Activated CD8-positive, alpha-beta T cell treated with anti-CD3 and anti-CD28 coated beads for 36 hours (primary cell): ENCODE measurements at places on chromosomes 1 and 21. TPM values are rescaled to one million over a fixed set of nuclear protein-coding genes. Genes with fewer than 3 reads are reported as not detected.
A peak's percentile ranks its signal among the peaks of the same experiment; 100 is the strongest.

DNA sequence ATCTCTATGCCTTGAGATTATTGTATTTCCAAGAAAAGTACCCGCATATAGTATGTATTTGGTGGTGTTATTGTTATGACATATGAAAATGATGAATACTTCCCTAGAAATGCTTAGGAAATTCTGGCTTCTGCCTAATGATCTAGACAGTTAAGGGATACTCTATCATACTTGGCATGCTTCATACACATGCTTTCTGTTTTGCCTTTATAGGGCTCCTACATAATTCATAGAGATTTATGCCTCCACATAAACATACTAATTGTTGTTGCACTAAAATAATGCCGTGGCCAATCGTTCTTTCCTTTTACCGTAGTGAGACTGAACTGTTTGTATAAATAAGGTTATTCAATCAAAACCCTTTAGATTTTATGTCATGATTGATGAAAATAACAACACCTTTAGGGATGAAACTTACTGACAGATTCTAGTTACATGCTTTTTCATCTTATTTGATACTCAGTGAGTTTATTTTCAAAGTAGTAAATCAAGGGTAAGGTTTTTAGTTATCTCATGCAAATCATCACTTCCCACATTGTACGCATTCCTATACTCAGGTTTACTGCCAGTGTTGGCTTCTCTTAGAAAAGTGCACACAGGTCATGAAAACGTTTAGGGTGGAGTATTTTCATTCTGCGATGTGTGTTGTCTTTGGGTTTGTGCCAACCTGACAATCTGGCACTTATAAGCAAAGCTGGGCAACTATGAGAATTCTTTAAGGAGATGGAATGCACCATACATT is 40.5 kb upstream of the SCYL3 start:
- no peak overlapping the region for H3K27ac ChIP-seq
- no peaks in the 10 kb centered on the region for H3K36me3 ChIP-seq
- DNase-seq = no peak
- no peak overlapping the region for H3K4me3 ChIP-seq
- H3K4me1 ChIP-seq = peaks cover 2% of the 10 kb centered on the region

DNA sequence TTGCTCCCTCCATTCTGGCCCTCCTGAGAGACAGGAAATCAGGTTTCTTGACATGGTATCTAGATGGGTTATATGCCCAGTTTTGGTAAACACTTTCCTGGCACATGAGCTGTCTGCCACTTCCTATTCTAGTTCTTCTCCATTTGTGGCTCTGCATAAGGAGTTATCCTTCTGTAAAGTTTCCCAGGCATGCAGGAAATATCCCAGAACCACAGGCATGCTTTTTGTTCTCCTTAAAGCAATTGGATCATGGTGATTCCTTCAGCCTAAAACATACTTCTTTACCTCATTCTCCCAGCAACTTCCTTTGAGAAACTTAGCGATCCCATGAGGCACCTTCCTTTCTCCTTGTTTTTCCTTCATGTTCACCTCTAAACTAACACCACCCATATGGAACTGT is 199.8 kb downstream of the CRB1 start:
- peaks cover 2% of the 10 kb centered on the region for H3K27me3 ChIP-seq
- H3K4me1 ChIP-seq = no peaks in the 10 kb centered on the region
- H3K4me3 ChIP-seq = no peak overlapping the region
- H3K27ac ChIP-seq = no peak overlapping the region
- no peak for DNase-seq

Gene ACOT11
- total RNA-seq = 1.1 TPM

DNA sequence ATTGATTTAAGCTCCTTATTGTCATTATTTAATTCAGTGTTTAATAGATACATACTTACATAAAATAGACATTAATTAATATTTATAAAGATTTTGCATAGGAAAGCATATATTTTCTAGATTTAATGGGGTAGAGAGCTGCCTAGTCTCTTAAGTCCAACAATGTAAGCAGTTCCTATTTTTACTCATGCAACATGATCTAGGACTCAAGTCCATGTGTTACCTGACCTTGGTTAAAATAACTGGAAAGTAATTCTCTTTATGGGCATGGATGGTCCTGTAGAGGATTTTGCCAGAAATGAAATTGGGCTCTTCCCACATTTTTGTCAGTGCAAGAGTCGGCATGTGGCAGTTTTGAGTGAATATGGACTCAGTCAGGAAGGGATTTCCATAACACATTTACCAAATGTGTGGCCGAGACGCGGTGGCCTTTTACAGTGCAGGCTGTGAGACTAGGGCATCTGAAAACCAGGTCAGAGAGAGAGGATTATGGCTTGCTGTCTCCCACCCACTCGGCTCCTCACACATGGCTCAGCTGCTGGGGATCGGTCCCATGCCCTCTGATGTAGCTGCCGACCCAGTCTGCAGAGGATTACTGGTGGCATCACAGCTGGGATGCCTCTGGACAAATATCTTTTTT is 6.2 kb upstream of the KIF1B start:
- H3K27ac ChIP-seq = no peak overlapping the region
- no peak overlapping the region for H3K4me3 ChIP-seq
- H3K27me3 ChIP-seq = peaks cover 4% of the 10 kb centered on the region
- H3K4me1 ChIP-seq = peaks cover under 1% of the 10 kb centered on the region
- no peak for DNase-seq

- no peaks in the 10 kb centered on the region for H3K27me3 ChIP-seq
- no peak for DNase-seq
- H3K27ac ChIP-seq = no peak overlapping the region
- no peaks in the 10 kb centered on the region for H3K36me3 ChIP-seq
Observed at GRCh38 chr1:41813755-41814745, 104.7 kb downstream of the HIVEP3 start.

- peaks cover 2% of the 10 kb centered on the region for H3K36me3 ChIP-seq
- DNase-seq = no peak
- H3K27me3 ChIP-seq = no peaks in the 10 kb centered on the region
- H3K4me3 ChIP-seq = peak overlapping the region; percentile 85
- H3K27ac ChIP-seq = peak overlapping the region; percentile 59
Observed at GRCh38 chr1:84078842-84079202, 65.2 kb upstream of the PRKACB start.

Gene IFNLR1
- total RNA-seq = 6.4 TPM

GRCh38 chr1:112554411-112554810 is 45.6 kb downstream of the WNT2B start:
- H3K36me3 ChIP-seq = no peaks in the 10 kb centered on the region
- DNase-seq = no peak
- no peak overlapping the region for H3K4me3 ChIP-seq
- no peaks in the 10 kb centered on the region for H3K27me3 ChIP-seq

Gene LCE1B
- not detected for total RNA-seq

DNA sequence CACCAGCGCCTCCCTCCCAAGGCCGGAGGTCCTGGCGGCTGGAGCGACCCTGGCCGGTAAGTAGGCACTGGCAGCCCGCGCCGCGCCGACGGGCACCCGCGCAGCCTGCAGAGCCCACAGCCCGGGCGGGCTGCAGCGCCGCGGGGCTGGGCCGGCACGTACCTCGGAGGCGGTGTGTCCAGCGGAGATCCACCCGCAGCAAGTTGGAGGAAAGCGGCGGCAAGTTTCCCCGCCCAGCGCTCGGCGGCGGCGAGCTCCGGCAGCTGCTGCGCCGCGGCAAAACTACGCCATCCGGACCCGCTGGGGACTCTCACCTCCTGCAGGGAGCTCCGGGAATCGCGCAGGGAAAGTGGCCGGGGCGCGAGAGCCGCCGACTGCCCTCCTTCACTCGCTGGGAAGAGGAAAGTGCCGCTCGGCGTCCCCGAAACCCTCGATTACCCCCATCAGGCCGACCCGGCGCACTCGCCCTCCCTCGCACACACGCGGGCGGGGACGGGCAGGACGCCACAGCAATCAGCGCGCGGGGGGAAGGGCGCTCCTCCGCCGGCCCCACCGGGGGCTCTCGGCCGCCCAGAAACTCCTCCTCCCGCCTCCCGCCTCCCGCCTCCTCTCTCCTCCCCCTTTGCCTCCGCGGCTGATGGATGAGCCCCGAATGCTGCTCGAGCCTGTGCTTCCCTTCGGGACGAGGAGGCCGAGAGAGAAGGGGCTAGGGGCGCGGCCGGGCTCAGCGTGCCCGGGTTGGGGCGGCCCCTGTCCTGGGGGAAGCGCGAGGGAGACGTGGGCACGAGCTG is at the start of gene TGFBR3:
TSS of gene TGFBR3 (minus strand) at position 436 of the 791 bp plus-strand sequence. CDS start 24,620 bp downstream, outside the sequence.
- peak; percentile 76 for DNase-seq
- H3K4me1 ChIP-seq = peaks cover 45% of the 10 kb centered on the region
- peak within 1 kb of the TSS; percentile 89 for H3K4me3 ChIP-seq
- peak within 1 kb of the TSS; percentile 74 for H3K27ac ChIP-seq
- H3K36me3 ChIP-seq = no peaks in the 10 kb centered on the region

DNA sequence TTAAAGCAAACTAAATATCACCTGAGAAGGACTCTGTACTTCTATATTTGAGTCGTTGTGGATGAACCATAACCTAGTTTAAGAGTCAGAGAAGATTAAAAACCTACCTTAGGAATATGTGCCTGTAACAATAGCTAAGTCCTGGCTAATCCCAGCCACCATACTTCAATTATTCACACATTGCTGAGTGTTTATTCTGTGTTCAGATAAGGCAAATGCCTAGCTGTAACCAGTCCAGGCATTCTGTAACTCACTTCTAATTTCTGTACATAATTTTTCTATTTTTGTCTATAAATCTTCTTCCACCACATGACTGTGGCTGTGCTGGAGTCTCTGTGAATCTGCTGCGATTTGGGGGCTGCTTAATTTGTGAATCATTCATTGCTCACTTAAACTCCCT is 441.9 kb upstream of the ADAMTS5 start:
- H3K36me3 ChIP-seq = no peaks in the 10 kb centered on the region
- H3K4me1 ChIP-seq = no peaks in the 10 kb centered on the region
- no peak overlapping the region for H3K27ac ChIP-seq
- DNase-seq = no peak
- no peaks in the 10 kb centered on the region for H3K27me3 ChIP-seq

DNA sequence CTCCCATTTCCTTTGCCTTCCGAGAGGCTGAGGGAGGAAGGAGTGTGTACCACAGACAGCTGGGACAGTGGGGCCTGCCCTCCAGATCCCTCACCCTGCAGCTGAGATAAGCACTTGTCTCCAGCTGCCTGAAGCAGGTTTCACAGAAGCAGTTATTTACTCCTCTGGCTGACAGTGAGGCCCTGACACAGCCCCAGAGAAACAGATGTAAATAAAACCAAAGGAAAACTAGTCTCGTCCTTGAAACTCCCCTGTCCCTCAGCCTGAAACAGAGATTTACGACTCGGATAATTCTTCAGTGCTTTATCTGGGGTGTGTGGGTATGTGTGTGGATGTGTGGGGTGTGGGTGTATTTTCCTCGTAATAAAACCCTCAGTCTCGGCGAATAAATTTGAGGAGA is 181.1 kb downstream of the IGSF21 start:
- DNase-seq = no peak
- H3K4me3 ChIP-seq = no peak overlapping the region
- H3K36me3 ChIP-seq = no peaks in the 10 kb centered on the region
- peaks cover 6% of the 10 kb centered on the region for H3K27me3 ChIP-seq
- no peak overlapping the region for H3K27ac ChIP-seq

Gene ZNF593OS
- not detected for total RNA-seq

GRCh38 chr1:1777950-1778662 is at the start of gene NADK:
Gene NADK, minus strand, starts transcription at chr1:1778470. Its CDS starts 13,064 bp downstream, at chr1:1765406.
- peaks cover 60% of the 10 kb centered on the region for H3K4me1 ChIP-seq
- peaks cover 16% of the 10 kb centered on the region for H3K36me3 ChIP-seq

DNA sequence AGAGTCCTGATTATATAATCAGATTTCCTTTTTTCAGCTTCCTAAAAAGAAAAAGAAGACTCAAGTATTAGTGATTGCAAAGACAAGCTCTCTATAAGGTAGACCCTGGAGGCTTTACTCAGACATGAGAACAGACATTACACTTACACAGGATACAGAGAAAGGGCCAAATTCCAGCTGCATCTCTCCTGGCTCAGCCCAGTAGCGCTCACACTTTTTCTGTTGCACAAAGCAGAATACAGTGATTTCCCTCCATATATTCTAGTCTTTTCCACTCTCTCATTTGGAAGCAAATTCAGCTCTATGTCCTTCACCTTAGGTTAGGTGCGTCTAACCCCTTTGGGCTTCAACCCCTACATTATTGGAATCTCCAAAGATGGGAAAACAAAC is 15.1 kb downstream of the PTPN22 start:
- no peak overlapping the region for H3K4me3 ChIP-seq
- no peaks in the 10 kb centered on the region for H3K27me3 ChIP-seq
- H3K36me3 ChIP-seq = peaks cover 48% of the 10 kb centered on the region
- DNase-seq = no peak
- no peak overlapping the region for H3K27ac ChIP-seq

DNA sequence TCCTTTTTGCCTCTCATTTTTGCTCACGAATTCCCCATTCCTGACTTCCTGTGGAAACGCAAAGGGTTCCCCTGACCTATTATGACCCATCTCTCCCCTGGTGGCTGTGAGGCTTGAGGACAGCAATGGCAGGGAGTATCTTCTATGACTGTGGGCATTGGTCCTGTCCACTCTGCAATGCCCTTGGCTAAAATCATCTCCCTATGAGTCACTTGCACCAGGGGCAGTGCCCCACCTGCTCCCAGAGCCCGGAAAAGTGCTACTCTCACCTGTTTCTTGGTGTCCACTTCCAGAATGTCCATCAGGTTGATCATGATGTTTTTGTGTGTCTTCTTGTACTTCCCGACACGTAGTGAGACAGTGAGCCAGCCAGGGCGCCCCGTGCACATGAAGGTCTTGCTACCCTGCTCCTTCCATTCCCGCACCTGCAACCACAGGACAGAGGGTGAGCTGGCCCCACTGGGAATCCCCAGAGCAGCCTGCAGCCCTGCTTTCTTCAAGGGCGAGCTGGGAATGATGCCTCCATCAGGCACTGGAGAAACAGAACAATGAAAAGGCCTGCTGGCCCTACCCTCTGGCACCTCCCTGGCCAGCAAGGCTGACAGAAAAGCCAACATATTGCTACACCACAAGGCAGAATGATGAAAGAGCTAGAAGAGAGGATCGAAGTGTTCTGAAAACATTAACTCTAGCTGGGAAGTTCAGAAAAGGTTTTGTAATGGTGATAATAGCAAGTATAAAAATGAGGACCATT is 3.5 kb downstream of the DHCR24 start:
- H3K4me1 ChIP-seq = peaks cover 45% of the 10 kb centered on the region
- H3K4me3 ChIP-seq = no peak overlapping the region
- DNase-seq = no peak
- H3K27ac ChIP-seq = no peak overlapping the region
- peaks cover 4% of the 10 kb centered on the region for H3K27me3 ChIP-seq

DNA sequence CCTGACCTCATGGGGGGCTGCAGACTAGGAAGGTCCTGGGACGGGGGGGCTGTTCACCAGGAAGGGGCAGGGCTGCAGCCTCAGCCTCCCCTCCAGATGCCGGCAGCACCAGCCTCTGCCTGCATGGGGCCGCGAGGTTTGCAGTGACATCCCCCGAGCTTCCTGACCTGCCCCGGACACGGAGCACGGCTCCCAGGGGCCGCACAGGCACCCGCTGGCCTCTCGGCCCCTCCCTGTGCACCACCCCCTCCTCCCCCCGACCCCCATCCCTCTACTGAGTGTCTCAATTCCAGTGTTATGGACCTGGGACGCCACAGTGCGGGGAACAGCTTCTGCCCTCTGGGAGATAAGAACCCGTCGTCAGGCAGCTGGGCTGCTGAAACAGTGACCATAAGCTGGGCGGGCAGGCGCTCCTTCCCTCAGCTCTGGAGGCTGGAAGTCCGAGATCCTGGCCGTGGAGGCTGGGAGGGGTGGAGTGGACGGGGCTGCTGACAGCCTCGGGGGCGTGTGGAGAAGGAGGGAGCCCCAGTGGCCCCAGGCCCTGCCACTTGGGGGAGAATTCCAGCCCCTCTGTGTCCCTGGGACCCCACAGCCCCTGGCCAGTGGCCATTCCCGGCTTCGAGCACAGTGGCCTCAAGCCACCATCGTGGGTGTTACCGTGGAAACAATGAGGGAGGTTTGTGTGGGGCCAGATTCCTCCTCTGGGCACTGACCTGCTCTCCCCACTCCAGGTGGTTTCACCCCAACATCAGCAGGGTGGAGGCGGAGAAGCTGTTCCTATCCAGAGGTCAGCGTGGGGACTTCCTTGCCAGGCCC is 11.6 kb downstream of the RNF223 start:
- H3K36me3 ChIP-seq = peaks cover 38% of the 10 kb centered on the region
- DNase-seq = no peak
- peak overlapping the region; percentile 90 for H3K27ac ChIP-seq
- peaks cover 21% of the 10 kb centered on the region for H3K27me3 ChIP-seq
- H3K4me3 ChIP-seq = peak overlapping the region; percentile 87
